Stimulated activated CD8-positive, alpha-beta memory T cell treated with anti-CD3 and anti-CD28 coated beads, Interleukin-4, amount 100 ng/mL, for 4 hours (primary cell): ENCODE measurements at places on chromosomes 1 and 21.

- DNase-seq, result no peak
Measured at GRCh38 chr1:113958691-113959090, 20.6 kb upstream of the OLFML3 start.

DNA sequence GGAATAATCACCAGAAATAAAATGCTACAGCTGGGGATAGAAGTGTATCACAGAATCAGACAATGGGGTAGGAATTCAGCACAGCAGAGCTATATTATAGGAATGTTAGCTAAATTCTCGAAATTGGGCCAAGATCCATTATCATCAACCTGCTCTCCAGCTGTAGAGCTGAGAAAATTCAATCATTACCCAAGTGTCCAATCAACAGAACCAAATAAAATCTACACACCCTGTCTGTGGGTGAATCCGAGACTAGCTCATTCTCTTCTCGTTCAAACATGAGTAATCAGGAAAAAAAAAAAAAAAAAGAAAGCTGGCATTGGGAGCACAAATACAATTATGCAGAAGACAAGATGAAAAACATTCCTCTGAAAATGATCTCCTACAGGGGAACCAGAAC is 119.2 kb downstream of the CDC7 start:
- no peak for DNase-seq

DNA sequence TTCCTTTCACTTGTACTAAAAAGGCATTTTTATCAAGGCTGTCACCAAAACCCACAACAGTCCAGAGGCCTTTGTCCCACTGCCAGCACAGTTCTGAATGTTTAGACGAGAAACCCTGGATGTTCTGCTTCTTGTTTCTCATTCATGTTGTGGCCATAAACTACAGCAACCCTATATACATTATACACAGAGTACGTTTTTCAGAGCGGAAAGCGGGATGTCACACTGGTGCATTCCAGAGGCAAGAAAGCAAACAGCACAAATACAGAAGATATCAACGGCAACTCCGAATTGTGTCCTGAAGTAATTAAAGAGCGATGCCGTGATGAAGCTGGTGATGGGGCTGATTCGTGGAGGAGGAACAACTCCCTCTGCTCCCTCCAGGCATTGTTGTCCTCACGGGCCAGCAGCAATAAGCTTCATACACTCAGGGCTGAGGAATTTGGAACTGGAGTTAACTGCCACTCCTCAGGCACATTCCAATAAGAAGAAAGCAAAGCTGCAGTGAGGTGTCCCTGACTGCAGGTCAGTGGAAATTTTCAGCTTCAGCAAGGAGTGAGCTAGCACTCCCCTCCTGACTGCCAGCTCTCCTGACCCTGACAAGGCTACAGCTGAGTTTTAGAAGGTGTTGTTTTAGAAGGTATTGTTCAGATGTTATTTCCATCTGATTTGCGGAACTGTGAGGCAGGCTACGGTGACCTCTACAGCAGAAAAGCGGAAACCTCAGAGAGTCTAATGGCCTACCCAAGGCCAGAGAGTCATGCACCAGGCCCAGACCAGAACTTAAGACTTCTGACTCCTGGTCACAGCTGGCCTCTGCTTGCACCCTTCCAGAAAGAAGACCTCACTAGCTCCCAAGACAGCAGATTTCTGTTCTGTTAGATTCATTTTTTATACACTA is 149.0 kb downstream of the TGFBR3 start:
- DNase-seq, result no peak

DNA sequence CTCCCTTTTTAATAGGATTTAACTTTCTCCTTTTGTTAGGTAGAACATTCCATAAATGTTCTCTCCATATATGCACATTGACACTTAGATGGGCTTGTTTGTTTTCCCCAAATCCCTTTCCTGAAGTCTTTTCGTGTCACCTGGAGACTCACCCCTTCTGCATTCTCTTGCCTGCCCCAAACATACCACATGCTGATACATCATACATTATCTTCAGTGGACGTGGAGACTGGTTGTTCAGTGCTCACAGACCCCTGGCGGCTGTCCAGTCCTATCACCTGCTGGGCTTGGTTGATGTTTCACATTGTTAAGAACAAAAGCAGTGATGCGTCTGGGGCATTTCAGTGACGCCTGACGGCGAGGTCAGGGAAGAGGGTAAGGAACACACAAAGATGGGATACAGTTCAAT is 22.2 kb downstream of the FMOD start:
- DNase-seq, result no peak

DNA sequence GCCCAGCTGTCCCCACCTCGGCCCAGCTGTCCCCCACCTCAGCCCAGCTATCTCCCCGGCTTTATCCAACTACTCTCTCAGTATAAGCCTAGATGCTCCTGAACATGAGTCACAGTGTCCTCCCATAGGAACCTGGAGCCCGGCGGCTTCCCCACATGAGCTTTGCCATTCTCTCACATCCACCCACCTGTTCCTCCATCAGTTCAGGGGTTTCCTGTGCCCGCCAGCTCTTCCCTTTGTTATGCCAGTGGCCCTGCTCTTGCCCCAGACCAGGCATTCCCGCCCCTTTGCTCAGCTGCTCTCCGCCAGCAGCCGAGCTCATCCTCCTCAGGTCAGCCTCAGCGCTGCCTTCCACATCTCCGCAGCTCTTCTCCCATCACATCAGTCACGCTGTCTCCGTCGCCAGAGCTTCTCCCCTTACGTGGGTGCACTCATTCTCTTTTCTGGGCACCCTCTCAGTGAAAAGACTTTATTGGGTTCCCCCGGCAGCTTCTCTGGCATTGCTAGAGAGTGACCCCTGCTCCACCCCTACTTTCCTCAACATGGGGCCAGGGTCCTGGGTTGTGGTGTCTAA is 89.5 kb upstream of the CSF3R start:
- DNase-seq, result no peak

- no peak for DNase-seq
Measured at GRCh38 chr1:183295521-183295920, 109.5 kb downstream of the LAMC2 start.

DNA sequence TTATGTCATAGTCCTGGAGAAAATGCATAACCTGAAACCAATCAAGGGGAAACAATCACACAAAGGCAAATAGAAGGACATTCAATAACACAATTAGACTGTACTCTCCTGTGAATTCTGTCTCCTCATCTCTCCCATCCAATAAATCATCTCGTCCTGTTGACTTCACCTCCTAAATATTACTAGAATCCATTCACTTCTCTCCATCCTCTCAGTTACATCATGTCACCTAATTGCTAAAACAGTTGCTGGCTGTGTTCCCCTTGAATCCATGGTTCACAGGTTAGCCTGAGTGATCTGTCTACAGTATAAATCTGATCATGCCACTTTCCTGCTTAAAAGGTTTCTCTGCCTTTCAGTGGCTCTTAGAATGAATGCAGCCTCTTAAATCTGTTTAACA is 220.2 kb downstream of the TGFB2 start:
- no peak for DNase-seq

GRCh38 chr1:158353303-158354075 is at the start of gene CD1E:
TSS of gene CD1E (plus strand) at chr1:158353894. CDS start at chr1:158353989, 95 bp downstream.
- no peak for DNase-seq
